Metanephros (tissue), 2 donors: ENCODE measurements at places on chromosomes 4 and X. TPM values are rescaled to one million over a fixed set of nuclear protein-coding genes. Genes with fewer than 3 reads are reported as not detected.

The DIAPH2 gene
- total RNA-seq = 12.0 TPM

The SORCS2 gene
- 7.1 TPM for total RNA-seq

The MAGEA2B gene
- total RNA-seq = not detected

The BEX4 gene
- 45.0 TPM for total RNA-seq

The TRIML1 gene
- not detected for total RNA-seq

The REELD1 gene
- total RNA-seq = 0.35 TPM

The FAM241A gene
- total RNA-seq = 1.3 TPM

The FAM9B gene
- 0.12 TPM for total RNA-seq

The SERPINA7 gene
- total RNA-seq = not detected

The ADRA2C gene
- total RNA-seq = 11.1 TPM

The SPON2 gene
- 49.7 TPM for total RNA-seq

The CLIC2 gene
- 4.4 TPM for total RNA-seq

The DCAF4L1 gene
- 0.12 TPM for total RNA-seq

The MSX1 gene
- 0.82 TPM for total RNA-seq

The NPNT gene
- total RNA-seq = 101 TPM

The STOX2 gene
- total RNA-seq = 16.0 TPM

The CT47C1 gene
- total RNA-seq = not detected

The BTC gene
- total RNA-seq = 4.0 TPM

The NLGN4X gene
- total RNA-seq = 14.3 TPM

The TCEAL5 gene
- 1.6 TPM for total RNA-seq

The ATP8A1 gene
- total RNA-seq = 33.2 TPM

The COL25A1 gene
- total RNA-seq = 27.4 TPM

The MAGEB1 gene
- total RNA-seq = not detected

The FAM53A gene
- 3.7 TPM for total RNA-seq

The NEUROG2 gene
- total RNA-seq = not detected

The SPIN2A gene
- total RNA-seq = 5.2 TPM

The GASK1B gene
- total RNA-seq = 44.5 TPM

The ETDA gene
- total RNA-seq = not detected

The KLHL4 gene
- 4.9 TPM for total RNA-seq

The MBNL3 gene
- 36.6 TPM for total RNA-seq

The FGFBP1 gene
- 0.12 TPM for total RNA-seq

The NRK gene
- 39.6 TPM for total RNA-seq

The ITM2A gene
- 83.7 TPM for total RNA-seq

The TBC1D8B gene
- 11.3 TPM for total RNA-seq

The SPANXN3 gene
- total RNA-seq = not detected

The UGT2A1 gene
- 8.8 TPM for total RNA-seq

The COQ2 gene
- 12.6 TPM for total RNA-seq

The ATP1B4 gene
- 31.2 TPM for total RNA-seq

The TENM3 gene
- 39.5 TPM for total RNA-seq

The TLR10 gene
- total RNA-seq = 1.1 TPM

The TNIP3 gene
- total RNA-seq = 1.5 TPM

The ZAR1 gene
- not detected for total RNA-seq
